ENCODE measurements at places on chromosomes 4 and X.

DNA sequence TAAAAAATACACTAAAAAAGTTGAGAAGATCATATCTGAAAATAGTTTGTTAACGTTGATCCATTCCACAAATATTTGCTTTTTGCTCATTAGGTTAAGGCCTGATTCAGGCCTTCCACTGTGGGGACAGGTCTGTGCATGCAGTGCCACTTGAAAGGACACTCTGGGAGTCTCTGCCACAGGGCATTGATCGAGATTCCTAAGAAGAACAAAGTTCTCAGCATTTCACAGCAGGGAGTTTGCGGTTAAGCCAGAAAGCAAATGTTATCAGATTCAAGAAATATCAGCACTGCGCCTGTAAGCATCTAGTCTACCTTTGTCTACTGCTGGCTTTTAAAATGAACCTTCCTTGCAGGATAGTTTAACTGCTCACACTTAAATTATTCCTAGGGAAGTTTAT, 62.2 kb upstream of the TNIP3 start:
- no peak for DNase-seq

GRCh38 chr4:161376275-161376674, 787.5 kb downstream of the FSTL5 start:
- no peak for DNase-seq

DNA sequence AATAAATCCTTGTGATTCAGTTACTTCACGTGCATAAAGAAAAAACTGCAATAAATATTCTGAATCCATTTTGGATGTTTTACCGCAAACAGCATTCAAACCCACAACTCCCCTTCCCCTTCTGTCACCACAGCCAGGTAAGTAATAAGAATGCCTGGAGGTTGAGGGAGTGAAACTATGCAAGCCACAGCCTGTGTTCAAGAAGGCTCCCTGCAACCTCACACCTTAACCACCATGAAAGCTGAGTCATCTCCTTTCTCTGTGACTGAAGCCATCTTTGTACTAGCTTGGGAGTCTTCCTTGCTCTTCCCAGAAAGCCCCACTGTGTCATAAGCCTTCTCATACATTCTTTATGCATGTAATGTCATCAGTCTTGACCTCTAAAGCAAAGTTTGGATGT, 297.0 kb upstream of the PUDP start:
- DNase-seq = no peak

- no peak for DNase-seq
Observed at GRCh38 chrX:151722241-151722846, 6.5 kb downstream of the FATE1 start.

DNA sequence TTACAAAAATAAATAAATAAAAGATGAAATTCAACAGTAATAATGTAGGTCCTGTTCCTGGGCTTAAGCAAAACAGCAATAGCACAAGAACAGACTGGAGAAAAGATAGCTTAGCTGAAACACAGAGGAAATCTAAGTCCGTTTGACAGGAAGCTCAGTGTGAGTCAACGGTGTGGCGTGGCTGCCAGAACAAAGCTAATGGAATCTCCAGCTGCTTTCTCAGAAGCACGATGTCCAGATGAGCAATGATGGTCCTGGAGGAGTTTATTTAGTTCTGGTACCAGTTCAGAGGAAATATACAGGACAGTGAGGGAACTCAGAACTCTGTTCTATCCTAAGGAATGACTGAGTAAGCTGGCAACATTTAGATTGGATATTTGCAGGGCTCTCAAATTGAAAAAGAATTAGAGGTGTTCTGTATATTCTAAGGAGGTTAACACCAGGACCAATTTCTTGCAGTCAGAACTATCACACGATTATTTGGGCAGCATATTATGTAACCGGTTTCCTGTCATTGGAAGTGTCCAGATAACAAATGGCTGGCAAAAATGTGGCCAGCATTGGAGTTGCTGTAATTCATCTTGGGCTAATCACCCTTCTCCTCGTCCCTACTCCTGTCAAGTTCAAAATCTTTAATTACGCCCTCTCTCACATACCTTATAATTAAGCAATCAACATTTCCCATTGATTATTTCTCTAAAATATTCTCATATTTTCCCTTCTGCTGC, 12.7 kb downstream of the GAB3 start:
- peak; percentile 72 for DNase-seq

GRCh38 chr4:7984286-7984925, 44.7 kb upstream of the AFAP1 start:
- DNase-seq = no peak

GRCh38 chrX:22699581-22700091, 300.1 kb upstream of the DDX53 start:
- DNase-seq = no peak

DNA sequence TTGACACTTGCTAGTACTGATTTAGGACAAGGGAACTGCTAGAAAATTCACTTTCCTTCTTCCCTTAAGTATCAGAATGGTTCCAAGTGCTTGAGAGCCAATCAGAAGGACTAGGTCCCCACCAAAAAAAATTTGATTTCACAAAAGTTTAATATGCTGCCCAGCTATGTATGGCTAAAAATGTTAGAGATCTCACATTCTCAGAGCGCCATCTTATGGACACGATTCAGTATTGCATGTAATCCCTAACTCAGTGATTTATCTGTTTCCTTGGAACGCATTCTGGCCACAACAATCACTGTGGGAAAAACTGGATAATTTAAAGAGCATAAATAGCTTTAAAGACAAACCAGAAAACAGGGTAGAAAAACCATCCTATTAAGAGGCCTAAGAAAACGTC, 255.1 kb upstream of the GPC4 start:
- DNase-seq = no peak

DNA sequence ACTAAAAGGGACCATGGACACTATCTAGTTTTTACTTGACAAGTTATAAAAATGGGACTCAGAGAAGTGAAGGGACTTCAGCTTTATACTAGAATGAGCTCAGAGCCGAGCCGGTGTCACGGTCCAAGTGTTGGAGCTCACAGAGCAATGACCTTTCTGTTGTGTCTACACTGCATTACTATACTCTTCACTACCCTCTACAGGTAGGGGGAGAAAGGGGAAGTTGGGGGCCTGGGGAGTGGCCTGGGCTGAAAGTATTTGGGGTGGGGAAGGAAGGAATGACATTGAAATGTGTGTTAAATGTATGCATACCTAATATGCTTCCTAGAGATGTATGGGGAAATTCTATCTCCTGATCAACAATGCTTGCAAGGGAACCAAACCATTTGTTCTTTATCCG, 48.8 kb upstream of the HHIP start:
- no peak for DNase-seq

GRCh38 chrX:48467281-48467761, 2.7 kb downstream of the SLC38A5 start:
- no peak for DNase-seq

- peak; percentile 58 for DNase-seq
Observed at GRCh38 chr4:78058591-78059523, 1.7 kb downstream of the FRAS1 start.

DNA sequence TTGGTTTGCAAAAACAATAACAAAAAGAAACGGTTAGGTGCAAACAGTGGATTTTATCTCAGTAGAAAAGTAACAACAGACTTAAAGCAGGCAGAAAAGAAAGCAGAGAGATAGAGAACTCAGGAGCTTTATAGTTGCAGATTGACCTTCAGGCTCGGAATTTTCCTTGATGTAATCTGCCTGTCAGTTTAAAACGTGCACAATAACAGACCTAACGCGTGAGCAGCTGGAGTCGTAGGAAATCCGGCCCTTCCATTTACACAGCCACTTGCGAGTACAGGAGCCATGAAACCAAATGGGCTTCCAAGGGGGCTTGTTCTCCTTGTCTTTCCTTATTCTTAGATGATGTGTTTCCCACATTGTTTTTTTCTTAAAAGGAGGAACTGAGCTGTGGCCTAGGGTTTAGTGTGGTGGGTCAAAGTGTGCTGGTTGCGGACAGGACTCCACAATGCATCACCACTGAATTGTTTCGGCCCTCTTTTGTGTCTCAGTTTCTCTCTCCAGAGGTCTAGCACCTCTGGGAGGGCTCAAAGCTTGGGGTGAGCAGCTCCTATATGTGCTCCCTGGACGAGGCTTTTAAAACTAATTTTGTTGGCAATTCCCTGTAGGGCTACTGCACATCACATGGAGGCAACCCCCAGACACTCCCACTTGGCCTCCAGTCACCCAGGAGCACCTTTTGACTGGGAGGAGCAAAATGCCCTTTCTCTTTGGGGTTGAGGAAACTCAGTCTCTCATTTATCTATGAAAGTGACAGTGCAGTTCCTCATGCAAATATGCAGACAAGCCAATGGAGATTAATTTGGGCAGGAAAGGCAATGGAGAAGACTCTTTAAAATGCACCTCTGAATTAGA, 13.9 kb upstream of the MPP1 start:
- no peak for DNase-seq

GRCh38 chr4:6011686-6012085, 6.5 kb downstream of the C4orf50 start:
- no peak for DNase-seq

DNA sequence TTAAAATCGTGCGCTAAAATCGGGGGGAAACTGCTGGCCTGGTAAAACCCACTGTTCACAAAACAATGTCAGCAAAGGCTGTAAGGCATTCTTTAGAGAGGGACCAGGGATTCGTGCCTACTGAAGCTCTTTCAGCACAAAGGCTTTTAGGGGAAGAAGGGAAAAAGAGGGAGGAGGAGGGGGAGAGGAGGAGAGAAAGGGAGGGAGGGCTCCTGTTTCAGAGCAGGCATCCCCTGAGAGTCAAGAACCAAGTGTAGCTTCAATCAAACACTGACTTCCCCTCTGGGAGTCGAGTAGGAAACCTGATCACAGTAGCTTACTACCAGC, 9.5 kb downstream of the BCOR start:
- DNase-seq = no peak

DNA sequence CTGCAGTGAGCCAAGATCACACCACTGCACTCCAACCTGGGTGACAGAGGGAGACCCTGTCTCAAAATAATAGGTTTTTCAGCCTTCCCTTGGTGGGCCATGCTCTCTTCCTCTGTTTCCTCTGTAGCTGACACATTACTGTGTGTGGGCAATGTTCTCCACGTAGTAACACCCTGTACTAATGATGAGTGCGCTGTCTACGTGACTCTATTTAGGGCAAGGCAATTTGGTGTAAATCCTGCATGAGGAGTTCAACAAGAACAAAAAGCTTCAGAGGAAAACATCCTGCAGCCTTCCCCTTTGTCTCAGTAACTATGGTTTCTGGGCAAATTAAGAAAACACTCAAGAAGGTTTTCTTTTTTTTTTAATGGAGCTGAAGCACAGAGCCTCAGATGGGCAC, 24.4 kb upstream of the JAKMIP1 start:
- no peak for DNase-seq

DNA sequence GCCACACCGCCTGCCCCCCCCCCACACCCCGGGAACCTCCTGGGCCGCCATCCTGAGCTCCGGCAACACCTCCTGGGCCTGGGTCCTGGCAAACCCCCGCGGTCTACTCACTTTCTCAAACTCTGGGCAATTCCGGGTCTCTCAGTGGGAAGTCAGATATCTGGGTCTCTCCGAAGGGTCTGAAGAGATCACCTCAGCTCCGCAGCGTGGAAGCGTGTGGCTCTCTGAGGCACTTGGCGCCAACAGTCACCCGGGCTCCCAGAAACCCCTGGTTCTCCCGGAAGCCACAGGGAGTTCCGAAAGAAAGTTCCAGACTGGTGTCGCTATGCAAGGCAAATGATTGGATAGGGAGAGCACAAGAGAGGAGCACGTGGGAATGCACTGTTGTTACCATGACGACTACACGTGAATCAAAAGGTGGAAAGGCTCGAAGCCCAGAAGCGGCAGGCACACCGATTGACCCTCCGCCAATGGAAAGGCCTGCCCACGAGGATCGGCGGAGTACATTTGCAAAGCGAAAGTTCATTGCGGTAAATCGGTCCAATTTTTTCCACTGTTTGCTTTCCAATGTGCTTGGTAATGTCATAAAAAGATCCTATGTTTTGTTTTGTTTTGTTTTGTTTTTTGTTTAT, at the start of gene PNMA6E:
Gene PNMA6E (minus strand): TSS at position 218 of the 632 bp plus-strand sequence. CDS start 2,501 bp downstream, outside the sequence.
- peak; percentile 45 for DNase-seq

- DNase-seq = no peak
Observed at GRCh38 chr4:138650929-138651448, 364.6 kb upstream of the NOCT start.

GRCh38 chr4:14125375-14126129, 498.0 kb upstream of the BOD1L1 start:
- DNase-seq = no peak

DNA sequence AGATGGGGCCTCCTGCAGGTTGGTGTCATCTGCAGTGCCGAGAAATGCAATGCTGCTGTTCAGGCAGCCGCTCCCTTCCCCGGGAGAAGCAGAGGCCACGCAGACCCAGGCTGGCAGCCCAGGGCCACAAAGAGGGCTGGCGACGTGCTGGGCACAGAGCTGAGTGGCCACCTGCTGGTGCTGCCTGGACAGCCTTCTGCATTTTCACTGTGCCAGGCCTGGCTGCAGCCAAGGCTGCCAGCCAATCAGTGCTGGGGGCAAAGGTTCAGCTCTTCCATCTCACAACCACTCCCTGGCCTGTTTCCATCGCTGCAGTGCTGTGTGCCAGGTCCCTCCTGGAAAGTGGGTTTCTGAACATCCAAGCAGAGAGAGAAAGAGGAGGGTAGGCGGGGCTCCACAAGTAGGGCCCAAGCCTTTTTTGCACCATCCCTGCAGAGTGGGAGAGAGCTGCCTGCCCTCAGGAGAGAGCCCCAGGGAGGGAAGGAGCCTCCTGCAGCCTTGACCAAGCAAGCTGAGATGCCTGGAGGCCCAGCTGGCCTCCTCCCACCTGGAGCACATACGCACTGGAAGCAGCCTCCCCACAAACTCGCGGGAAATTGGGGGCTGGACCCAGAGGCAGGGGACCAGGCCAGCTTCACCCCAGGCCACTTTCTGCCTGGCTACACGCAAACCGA, 20.1 kb downstream of the ADRA2C start:
- DNase-seq = no peak

- no peak for DNase-seq
Observed at GRCh38 chr4:184091986-184092385, 125.7 kb downstream of the ENPP6 start.

- DNase-seq = no peak
Observed at GRCh38 chrX:43560247-43560946, 95.7 kb upstream of the MAOA start.

GRCh38 chrX:130418066-130418465, 16.3 kb downstream of the RBMX2 start:
- DNase-seq = no peak

DNA sequence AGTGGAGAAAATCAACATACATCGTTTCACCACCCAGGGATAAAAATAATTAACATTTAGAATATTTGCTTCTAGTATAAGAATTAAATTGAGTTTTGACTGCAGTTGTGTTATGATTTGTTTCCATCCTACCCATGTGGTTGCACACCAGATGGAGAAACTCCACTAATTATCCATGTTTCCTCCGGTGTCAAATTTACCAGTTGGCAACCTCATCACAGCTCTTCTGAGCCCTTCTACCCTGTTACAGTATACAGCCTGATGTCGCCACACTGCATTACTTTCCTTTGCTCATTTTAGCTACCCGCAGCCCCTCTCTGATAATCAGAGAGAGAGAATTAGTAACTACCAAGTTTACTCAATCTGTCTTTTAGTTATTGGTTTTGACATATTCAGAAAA, 411.2 kb downstream of the DTHD1 start:
- no peak for DNase-seq

Measured in aorta (tissue), 5 donors.